EL (cell line): ENCODE measurements at places on chromosomes 6 and 20.

- no peak for DNase-seq
These were observed 263.9 kb upstream of the SULF2 start for GRCh38 chr20:48049171-48049570.

DNA sequence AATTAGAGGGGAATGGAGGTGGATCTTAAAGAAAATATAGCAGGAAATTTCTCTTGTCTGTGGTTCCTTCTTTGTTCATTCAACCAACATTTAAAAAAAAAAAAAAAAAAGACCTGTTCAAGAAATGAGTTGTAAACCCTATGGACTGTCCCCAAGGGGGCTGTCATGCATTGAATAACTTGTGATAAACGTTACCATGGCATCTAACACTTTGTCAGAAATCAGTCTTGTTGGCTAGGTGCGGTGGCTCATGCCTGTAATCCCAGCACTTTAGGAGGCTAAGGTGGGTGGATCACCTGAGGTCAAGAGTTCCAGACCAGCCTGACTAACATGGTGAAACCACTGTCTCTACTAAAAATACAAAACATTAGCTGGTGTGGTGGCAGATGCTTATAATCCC lies 381.7 kb downstream of the BCKDHB start:
- DNase-seq, result no peak

DNA sequence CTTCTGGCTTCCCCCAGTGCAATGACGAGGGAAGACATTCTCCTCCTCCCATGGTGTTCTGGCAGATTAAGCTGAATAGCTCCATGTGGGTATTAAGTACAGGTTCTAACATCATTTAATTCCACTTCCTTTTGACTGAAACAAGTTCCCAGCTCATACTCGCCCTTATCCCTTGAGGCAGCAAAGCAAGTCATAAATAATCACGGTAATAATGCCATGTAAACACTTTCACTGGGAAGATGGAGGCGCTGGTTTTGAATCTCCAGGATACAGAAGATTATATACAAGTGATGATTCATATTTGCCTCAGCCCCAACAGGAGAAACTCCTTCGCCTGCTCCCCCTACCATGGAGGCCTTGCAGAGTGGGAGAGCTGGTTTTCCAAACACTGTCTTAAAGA lies 141.3 kb downstream of the PXDC1 start:
- peak; percentile 65 for DNase-seq

- DNase-seq, result no peak
These were observed 81.7 kb upstream of the SHLD1 start for GRCh38 chr20:5668529-5668868.

DNA sequence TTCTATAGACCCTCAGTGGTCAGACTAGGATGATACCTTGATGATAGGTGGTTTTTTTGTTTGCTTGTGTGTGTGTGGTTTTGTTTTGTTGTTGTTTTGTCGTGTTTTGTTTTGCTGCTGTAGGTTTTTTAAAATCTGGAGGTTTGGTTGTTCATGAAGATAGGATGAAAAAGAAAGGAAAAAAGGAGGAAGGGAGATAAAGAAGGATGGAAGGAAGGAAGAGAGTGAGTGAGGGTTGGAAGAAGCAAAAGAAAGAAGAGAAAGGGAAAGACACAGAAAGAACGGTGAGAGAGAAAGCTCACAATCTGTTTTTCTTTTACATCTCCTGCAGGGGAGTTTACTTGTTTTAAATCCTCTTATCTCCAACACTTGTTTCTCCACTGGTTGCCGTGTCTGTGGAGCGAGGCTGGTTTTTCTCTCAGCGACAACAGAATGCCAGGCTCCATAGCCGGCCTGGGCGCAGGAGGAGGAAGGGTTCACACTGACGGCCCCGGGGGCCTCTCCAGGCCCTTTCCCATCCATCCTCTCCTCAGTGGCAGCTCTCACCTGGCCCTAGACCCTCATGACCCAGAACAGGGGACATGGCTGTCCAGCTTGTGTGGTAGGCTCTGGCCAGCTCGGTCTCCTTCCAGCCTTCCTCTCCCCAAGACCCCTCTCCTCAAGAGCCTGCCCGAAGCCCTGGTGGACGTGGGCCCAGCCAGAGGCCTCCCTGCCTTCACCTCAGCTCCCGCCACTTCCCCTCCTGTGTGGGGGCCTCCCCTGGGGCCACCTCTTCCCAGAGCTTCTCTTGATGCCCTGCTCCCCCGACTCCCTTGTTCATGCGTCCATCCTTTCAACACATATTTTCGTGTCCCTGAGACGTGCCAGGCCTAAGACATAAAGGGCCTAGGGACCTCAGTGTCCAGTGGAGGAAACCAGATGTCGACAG lies 168.4 kb downstream of the VEGFA start:
- DNase-seq, result no peak
